ENCODE measurements at places on chromosomes 11 and 22.

DNA sequence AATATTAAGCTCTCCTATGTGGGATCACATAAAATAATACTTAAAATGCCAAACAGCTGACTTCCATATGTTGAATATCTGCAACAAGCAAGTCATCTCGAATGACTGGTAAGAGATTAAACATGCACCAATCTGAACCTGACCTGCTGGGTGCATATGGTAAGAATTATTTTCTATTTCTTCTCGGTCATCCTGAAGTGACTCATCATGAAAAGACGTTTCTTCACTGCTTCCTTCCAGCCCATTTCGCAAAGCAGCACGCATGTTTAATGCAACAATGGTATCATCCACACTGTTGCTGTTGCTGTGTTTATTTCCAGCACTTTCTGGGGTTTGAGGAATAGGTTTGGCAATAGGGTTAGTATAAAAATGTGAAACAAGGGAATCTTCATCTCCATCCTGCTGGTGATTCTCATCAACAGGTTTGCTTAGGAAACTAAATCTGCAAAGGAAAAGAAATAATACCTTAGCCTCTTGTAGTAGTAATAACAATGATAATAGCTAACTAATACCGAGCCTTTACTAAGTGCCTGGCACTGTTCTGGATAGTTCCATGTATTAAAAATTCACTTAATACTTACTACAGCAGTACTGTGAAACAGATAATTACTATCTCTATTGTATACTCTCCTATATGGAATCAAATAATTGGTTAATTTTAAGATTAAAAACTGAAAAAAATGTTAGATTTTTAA is 52.0 kb upstream of the CHRNA10 start:
- DNase-seq = peak; percentile 23

DNA sequence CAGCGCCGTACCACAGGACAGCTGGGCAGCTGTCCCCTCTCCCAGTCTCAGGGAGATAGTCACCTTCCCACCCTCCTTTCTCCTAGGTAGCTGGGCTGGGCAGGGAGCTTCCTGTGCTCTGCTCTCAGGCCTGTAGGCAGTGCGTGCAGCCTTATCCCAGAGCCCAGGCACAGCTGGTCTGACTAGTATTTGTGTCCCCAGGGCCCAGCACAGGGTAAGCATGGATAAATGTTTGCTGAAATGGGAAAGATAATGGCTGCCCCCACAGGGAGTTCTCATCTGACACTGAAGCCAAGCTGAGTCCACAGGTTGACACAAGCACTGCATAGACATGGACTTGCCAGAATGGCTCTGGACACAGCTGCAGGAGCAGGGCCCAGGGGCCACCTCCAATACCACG is 9.8 kb downstream of the SLC15A3 start:
- DNase-seq = no peak

DNA sequence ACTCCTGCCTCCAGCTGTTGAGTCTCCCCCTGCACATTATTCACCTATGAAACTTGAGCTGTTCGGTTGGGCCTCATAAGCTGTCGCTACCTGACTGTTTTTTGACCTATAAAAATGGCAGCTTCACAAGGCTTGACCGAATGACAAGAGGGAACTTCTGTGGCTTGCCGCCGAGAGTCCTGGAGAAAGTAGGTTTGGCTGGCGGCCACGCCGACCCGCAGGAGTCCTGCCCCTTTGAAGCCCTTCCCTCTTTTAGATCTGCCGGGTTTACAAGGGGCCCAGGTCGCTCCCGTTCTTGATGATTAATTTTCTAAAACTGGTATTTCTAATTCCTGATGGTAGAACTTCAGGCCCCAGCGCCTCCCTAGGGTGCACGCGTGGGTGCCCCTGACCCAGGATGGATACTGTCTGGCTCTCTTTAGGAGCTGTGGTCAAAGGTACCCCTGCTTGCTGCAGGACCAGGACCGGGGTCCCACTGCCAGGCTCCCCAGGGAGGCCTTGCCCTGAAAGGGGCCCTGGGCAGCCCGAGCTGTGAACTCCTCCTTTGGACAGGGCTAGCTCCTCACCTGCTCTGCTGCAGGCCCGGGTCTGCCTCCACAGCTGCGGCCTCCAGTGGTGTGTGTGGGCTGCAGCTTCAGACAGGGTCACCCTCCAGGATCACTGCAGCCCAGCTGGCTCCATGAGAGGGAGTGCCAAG is 171.8 kb downstream of the CTTN start:
- no peak for DNase-seq

GRCh38 chr11:102920118-102920684 is 35.3 kb downstream of the MMP13 start:
- DNase-seq = peak; percentile 10

DNA sequence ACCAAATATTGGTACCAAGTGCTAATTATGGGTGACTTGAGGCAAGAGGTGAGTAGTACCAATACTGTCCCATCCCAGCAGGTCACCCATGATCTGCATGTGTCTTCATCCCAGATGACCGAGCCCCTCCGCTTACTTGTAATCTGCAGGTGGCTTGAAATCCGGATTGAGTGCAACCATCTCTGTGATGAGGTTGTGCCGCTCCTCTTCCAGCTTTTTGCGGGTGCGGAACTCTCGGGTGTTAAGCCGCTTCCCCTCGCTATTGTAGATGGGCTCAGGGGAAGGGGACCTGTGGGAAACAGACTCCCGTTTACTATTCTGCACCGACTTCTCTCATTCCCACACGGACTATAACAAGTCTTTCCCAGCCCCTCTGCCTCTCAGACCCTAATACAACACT is 8.2 kb downstream of the SF1 start:
- no peak for DNase-seq

GRCh38 chr11:93169950-93170561 is 27.7 kb downstream of the SLC36A4 start:
- DNase-seq = peak; percentile 6

DNA sequence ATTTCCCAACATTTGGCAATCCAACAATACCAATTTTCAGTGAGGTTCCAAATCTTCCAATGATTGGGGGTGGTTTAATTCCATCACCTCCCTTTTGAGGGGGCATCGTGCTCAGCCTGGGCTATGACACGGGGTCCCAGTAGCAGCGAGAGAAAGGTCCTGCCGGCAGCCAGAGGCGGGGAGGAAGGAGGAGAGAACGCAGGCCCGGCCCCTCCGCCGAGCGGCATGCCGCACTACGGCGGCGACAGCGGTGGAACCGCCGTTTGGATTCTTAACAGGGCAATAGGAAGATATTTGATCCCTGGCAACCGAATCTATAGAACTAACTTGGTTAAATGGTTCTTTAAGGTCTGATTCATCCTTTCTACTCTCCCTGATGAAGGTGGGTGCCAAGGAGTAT is 18.3 kb upstream of the NDUFA6 start:
- no peak for DNase-seq

DNA sequence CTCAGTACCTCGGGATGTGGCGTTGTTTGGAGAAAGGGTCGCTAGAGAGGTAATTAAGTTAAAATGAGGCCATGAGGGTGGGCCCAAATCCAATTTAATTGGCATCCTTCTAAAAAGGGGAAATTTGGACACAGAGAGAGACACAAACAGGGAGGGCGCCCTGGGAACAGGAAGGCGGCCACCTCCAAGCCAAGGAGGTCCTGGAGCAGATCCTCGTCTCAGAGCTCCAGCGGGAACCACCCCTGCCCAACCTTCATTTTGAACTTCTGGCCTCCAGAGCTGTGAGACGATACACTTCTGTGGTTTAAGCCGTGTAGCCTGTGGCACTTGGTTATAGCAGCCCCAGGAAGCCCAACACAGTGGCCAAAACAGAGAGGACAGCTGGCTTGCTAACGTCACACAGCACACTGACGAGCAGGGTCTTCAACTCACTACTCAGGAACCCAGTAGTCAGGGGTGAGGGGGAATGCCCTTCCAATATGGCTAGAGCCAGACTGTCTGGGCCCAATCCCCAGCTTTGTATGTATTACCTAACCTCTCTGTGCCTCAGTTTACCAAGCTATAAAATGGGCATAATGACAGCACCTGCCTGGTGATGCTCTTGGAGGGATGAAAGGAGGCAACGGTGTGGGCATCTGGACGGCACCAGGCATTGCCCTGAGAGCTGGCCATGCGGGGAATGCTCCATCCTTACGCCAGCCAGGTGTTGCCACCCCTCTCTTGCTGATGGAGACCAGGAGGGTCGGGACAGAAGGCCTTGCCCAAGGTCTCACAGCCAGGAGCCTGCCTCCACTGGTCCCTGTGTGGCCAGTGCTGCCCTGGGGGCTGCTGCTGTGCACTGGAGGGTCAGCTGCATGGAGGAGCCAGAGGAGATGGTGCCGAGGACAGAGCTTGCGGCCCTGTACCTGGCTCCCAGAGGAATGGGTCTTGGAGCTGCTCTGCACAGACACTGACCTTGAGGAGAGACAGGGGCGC is 53.3 kb upstream of the LINC01488 start:
- DNase-seq = no peak

DNA sequence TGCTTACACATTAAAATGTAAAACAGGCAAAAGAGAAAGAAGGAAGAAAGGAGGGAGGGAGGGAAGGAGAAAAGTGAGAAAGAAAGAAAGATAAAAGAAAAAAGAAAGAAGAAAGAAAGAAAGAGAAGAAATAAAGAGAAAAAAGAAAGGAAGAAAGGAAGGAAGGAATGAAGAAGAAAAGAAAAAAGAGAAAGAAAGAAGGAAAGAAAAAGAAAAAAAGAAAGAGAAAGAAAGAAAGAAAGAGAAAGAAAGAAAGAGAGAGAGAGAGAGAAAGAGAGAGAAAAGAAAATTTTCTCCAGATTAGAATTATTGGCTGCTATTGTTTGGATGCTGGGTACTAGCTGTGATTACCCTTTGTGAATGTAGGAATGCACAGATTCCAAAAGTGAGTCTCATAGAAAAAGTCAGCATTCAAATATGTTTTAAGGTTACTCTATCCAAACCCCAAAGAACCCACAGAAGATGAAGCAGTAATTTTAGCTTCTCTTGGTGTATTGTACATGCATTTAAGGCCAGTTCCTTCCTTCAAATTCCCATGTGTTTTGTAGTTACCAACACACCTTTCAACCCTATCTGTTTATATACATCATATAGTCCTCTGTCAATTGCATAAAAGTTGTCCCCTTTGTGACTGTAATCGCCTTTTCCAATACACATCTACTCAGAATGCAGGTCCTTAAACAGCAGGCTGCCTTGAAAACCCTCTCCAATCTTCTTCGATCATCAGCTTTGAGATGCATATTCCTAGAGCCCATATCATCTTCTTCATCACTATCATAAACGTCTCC is 789 bp upstream of the FAM111A start:
- no peak for DNase-seq

GRCh38 chr11:94127638-94128037 is 1.0 kb upstream of the PANX1 start:
- no peak for DNase-seq

GRCh38 chr22:50683086-50683993 is 10.7 kb downstream of the SHANK3 start:
- DNase-seq = no peak

- no peak for DNase-seq
Measured at GRCh38 chr11:103862094-103862801, 174.2 kb upstream of the DDI1 start.

GRCh38 chr22:22903355-22903777 is 15.8 kb downstream of the IGLL5 start:
- DNase-seq = no peak

GRCh38 chr11:124394408-124394807 is 4.4 kb downstream of the OR8B3 start:
- no peak for DNase-seq

DNA sequence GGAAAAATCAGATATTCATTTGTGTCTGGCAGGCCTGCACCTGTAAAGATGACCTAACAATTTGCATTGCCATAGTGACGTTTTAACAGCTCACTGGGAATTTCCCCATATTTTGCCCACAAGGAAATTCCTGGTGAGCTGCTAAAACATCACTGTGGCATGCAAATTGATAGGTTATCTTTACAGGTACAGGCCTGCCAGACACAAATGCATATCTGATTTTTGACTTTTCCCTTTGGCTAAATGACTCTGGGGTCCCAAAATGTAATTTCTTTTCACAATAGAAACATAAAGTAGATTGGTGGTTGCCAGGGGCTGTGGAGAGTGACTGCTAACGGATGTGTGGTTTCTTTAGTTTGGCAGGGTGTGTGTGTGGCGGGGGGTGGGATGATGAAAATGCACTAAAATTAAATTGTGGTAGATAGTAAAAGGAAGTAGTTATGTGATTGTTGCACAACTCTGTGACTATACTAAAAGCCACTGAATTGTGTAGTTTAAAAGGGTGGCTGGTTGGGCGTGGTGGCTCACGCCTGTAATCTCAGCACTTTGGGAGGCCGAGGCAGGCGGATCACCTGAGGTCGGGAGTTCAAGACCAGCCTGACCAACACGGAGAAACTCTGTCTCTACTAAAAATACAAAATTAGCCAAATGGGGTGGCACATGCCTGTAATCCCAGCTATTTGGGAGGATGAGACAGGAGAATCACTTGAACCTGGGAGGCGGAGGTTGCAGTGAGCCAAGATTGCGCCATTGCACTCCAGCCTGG is 18.5 kb upstream of the FEZ1 start:
- peak; percentile 76 for DNase-seq

- DNase-seq = no peak
Measured at GRCh38 chr11:2445746-2446551, 1.1 kb downstream of the KCNQ1 start.

- no peak for DNase-seq
Measured at GRCh38 chr11:114354076-114354475, 46.2 kb downstream of the C11orf71 start.

- DNase-seq = no peak
Measured at GRCh38 chr22:50119169-50119767, 29.5 kb downstream of the MOV10L1 start.

GRCh38 chr11:31895926-31896325 is 84.8 kb upstream of the PAX6 start:
- DNase-seq = no peak

DNA sequence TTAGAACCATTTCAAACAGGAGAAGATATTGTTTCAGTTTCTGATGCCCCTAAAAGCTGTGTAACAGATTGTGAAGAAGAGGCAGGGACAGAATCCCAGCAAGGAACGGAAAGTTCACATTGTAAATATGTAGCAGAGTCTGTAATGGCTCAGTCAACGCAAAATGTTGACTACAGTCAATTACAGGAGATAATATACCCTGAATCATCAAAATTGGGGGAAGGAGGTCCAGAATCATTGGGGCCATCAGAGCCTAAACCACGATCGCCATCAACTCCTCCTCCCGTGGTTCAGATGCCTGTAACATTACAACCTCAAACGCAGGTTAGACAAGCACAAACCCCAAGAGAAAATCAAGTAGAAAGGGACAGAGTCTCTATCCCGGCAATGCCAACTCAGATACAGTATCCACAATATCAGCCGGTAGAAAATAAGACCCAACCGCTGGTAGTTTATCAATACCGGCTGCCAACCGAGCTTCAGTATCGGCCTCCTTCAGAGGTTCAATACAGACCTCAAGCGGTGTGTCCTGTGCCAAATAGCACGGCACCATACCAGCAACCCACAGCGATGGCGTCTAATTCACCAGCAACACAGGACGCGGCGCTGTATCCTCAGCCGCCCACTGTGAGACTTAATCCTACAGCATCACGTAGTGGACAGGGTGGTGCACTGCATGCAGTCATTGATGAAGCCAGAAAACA is 40.8 kb downstream of the IGLL1 start:
- DNase-seq = peak; percentile 74
